NCI-H2081 treated with DMSO at 0.1 percent for 48 hours (cell line): ENCODE measurements at places on chromosomes 3 and 15.
A peak's percentile ranks its signal among the peaks of the same experiment; 100 is the strongest.

DNA sequence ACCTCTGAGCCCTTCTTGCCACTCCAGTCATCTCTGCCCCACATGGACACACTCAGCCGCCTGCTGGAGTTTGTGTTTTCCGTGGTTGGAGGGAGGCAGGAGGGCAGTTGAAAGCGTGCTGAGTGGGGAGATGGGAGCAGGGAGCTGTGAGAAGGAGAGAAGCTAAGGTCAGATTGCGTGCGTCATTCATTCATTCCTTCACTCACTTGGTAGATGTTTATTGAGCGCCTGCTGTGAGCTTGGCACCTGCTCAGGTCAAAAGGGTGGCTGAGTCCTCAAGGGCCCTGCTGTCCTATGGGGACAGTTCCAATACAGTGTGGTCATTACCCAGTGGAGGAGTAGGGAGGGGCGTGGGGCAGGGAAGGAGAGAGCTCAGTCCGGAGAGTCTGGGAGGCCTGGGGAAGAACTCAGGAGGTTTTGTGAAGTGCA is 23.5 kb downstream of the LIMD1 start:
- DNase-seq = no peak

GRCh38 chr15:69400850-69401249 is 13.3 kb upstream of the KIF23 start:
- DNase-seq = no peak

DNA sequence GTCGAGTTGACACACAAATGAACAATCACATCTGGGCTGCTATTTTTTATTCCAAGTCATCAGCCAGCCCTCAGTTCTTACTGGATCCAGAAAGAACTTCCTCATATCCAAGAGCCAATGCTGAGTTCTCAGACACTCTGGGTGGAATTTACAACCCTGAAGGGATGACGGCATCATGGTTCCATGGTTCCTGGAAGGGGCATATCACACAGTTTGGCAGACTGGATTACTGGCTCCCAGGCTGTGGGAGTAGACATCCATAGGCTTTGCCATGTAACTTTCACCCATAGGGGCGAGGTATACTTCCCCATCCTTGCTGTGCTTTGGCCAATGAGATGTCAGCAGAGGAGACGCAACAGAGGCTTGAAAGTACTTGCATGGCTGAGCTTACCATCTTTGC is 26.9 kb upstream of the KBTBD12 start:
- DNase-seq = no peak

GRCh38 chr15:63473999-63474809 is 30.2 kb upstream of the USP3 start:
- DNase-seq = no peak

GRCh38 chr15:90062023-90062442 is 40.2 kb downstream of the IDH2 start:
- no peak for DNase-seq

- DNase-seq = peak; percentile 80
Measured at GRCh38 chr3:193240850-193241706, at the start of gene PLAAT1. PLAAT1 (plus strand) TSS chr3:193241222; CDS start chr3:193255651, 14,429 bp downstream.

- DNase-seq = no peak
Measured at GRCh38 chr3:108525256-108525655, 14.9 kb upstream of the MYH15 start.

GRCh38 chr3:14684447-14684846 is 9.5 kb downstream of the C3orf20 start:
- DNase-seq = no peak

DNA sequence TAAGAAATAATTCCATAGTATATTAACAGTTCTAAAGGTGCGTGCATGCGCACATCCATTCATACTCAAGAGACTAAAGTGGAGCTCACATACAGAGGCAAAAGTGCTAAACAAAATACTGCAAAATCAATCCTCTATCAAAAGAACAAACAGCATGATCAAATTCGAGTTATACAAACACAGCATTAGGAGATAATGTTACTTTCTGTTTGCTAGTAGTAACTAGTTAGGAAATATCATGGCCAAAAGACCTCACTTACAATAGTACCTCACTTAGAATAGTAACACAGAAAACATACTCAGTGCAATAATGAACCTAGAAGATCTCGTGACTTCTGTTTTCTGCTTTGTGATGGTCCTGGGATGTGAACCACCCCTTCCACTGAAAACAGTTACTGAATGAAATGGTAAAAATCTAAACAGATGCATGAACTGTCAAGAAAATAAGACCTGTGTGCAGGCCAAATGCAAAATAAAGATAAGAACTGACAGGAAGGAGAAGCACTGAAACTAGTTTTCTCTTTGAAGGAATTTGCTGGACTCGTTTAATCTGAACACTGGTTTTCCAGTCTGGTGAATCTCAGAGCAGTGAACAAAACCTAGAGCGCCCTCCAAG is 20.9 kb upstream of the CEMIP start:
- no peak for DNase-seq

DNA sequence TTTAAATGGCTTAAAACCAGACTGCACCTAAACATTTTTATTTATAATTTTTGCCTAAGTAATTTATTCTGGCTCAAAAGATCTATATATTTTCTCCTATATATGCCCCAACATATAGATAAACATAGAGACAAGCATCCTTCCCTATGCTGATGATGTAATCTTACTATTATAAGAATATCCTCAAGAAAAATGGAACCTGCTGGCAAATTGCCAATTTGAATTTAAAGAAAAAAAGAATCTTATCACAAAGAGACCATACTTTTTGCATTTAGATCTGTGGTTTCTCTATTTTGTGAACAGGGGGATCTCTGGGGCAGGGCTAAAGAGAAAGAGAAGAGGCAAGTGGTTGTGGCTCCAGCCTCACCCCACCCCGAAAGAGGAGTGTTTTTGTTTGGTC is 107.2 kb upstream of the CMC1 start:
- no peak for DNase-seq

- no peak for DNase-seq
Measured at GRCh38 chr3:160641665-160642309, 35.2 kb upstream of the ARL14 start.

DNA sequence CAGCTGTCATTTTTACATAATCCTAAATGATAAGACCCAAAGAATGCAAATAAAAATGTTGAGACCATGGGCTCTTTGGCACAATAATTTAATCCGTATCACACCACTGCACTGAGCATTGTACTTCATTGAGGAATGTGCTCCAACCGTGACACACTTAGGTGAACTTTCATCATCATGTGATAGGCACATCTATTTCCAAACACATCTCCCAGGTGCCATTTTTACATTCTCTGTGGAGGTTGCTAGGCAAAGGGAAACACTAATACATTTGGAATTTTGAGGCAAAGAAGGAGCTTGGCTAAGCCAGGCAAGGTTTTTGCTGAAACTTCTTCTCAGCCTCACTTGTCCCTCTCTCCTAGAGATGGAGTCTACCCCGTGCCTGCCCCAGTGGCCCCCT is 68.7 kb downstream of the LRTM1 start:
- DNase-seq = no peak

DNA sequence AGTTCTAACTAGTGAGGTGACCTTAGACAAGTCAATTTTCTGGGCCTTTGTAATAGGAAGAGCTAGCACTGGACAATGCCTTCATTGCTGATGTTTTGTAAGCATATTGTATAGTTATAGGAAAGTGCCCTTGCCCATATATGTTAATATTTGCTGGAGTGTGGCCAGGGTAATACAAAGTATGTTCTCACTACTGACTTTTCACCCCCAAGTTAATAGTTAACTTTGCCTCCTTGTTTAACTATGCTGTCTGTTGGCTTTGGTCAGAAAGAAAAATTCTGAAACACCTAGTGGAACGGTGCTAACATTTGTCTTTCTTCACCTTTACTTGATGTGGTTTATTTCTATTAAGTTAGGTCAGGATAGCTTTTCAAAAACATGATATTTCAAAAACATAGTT is 287.4 kb upstream of the CTNNB1 start:
- no peak for DNase-seq

GRCh38 chr15:25694823-25695312 is 168.3 kb downstream of the ATP10A start:
- DNase-seq = no peak

DNA sequence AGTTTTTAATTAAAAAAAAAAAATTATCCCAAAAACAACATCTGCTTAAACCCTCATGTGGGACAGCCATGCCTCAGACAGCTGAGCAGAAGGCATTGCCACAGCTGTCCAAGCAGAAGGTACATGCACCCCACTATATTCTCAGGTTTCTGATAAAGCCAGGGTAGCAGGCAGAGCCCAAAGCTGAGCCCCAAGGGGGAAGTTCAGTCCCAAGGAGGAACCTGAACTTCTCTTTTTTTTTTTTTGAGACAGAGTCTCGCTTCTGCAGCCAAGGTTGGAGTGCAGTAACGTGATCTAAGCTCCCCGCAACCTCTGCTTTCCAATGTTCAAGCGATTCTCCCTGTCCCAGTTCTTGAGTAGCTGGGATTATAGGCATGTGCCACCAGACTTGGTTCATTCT is 33.2 kb downstream of the MKRN2 start:
- DNase-seq = no peak

DNA sequence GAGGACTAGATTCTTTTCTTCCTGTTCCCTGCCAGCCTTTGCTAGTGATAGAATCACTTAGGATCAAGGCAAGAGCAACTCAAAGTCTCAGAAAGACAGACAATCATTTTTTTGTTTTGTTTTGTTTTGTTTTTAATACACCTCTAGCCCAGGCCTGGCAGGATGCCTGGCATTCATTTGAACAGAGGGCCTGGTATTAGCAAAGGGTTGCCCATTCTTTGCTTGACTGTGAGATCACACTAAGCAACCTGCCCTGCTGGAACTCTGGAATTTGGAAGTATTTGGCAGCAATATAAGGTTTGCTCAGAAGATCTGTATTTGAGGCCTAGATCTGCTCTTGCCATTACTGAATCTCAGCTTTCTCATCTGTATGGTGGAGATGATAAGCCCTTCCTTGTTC is 21.8 kb upstream of the ATP13A5 start:
- DNase-seq = no peak

- no peak for DNase-seq
Measured at GRCh38 chr15:72306211-72306785, 13.7 kb downstream of the CELF6 start.

GRCh38 chr15:33834892-33835743 is 133.2 kb upstream of the CHRM5 start:
- no peak for DNase-seq
